Ureter (tissue), 1 donor: ENCODE measurements at places on chromosomes 13 and 19.
A peak's percentile ranks its signal among the peaks of the same experiment; 100 is the strongest.

GRCh38 chr13:66612983-66613382 is 617.2 kb downstream of the PCDH9 start:
- no peak for DNase-seq

DNA sequence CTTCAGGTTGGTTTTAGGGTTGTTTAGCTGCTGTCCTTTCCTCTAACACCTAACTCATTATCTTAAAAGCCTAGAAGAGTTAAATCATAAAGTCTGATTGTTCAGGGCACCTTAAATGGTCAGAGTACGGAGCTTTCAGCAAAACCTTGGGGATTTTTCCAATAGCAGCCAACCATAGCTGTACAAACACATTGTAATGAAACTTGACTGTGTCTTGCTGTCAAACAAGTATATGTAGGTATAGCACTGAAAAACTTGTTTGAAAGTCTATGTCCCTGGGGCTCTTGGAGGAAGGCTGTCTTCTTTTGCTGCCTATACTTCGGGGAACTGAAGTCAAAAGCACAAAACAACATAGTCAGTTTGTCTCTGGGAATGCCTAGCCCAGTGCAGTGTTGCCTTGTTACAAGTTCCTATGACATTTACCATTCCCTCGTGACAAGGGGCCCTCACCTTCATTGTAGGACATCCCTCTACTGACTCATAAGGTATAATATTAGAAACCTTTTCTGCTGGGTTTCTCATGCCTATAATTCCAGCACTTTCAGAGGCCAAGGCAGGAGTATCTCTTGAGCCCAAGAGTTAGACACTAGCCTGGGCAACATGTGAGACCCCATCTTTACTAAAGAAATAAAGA is 474.5 kb upstream of the NBEA start:
- DNase-seq: no peak

GRCh38 chr19:38336638-38337359 is 1.2 kb downstream of the CATSPERG start:
- DNase-seq: peak; percentile 98

- DNase-seq: peak; percentile 44
Measured at GRCh38 chr13:71712988-71713653, 153.9 kb downstream of the DACH1 start.

DNA sequence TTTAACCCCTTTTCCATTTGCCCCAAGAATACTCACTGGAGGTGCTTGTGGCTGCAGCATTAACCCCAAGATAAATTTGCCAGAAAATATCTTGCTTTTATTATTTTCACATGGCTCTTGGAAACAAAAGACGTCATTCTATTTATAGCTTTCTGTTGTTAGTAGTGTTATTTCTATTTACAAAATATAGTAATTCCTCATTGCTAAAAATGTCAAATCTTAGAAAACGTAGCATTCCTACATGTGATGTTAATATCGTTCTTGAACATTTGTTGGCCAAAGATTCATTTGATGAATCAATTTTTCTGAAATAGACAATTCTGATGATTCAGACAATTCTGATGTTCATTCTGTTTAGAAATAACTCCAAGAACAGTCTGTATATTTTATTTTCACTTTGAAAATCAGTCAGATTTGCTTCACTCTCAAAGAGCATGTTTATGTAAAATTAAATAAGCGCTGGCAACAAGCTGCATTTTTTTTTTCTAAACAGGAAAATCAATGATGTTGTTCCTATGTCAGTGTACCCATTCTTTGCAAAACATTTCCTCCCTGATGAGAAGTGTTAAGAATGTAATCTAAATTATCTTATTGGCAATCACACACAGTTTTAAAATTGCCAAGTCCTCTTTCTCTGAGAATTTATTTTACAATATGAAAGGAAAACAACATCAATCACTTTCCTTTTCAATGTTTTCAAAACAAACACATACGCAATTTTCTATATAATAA is 334.0 kb downstream of the KCTD12 start:
- DNase-seq: no peak

- DNase-seq: no peak
Measured at GRCh38 chr19:2149980-2150793, 1.2 kb downstream of the AP3D1 start.

DNA sequence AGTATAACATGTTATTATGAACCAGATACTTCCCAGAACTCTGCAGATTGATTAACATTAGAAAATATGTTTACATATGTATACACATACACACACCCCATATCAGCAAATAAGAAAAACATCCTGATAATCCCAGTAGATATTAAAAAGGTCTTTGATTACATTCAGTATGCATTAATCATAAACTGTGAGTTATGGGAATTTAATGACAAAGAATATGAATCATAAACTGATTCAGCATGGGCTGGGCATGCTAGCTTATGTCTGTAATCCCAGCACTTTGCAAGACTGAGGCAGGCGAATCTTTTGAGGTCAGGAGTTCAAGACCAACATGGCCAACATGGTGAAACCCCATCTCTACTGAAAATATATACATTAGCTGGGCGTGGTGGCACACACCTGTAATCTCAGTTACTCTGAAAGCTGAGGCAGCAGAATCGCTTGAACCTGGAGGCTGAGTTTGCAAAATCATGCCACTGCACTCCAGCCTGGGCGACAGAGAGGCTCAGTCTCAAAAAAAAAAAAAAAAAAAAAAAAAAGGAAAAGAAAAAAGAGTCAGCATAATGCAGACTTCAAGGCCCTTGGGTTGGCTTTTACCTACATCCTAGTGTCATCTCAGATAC is 581.9 kb upstream of the PRR20A start:
- no peak for DNase-seq
